ENCODE measurements at places on chromosomes 13 and 19.

GRCh38 chr19:18194554-18195238, 1.7 kb downstream of the MPV17L2 start:
- DNase-seq: no peak

DNA sequence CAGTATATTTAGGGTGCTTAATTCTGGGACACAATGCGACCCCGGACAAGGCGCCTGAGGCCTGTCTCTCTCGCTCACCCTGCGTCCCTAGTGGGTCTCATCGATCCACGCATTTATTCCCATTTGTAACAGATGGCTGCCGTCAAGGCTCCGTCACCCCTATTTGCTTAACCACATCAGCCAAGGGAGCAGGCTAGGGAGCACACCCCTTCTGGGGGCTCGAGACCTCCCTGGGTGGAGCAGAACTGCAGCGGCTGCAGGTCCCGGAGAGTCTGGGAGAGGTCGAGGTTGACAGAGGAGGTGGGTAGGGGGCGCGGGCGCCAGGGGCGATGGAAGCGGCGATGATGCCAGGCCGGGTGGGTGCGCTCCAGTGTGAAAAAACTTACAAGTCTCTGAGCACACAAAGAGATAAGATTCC, 507 bp downstream of the ALG5 start:
- DNase-seq: peak; percentile 53

DNA sequence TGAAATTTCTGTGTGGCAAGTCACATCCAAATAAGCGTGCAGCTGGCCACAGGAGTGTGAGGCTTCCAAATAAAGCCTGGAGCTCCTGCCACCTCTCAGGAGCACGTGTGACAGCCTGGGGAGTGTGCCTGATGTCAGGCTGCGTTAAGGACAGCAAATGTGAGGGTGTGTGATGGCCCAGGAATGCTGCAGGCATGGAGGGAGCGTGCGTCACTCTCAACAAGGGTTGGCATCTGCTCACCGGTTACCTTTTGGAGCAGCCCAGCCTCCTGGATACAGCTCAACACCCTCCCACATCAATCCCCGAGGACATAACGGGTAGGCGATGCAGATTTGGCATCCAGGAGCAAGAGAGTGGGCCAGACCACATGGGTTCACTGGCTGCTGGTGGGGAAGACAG, 19.0 kb downstream of the NUMBL start:
- DNase-seq: no peak

GRCh38 chr19:28508666-28509065, 704.3 kb downstream of the UQCRFS1 start:
- DNase-seq: peak; percentile 83

GRCh38 chr13:103140001-103140671, 73.9 kb upstream of the SLC10A2 start:
- DNase-seq: no peak

DNA sequence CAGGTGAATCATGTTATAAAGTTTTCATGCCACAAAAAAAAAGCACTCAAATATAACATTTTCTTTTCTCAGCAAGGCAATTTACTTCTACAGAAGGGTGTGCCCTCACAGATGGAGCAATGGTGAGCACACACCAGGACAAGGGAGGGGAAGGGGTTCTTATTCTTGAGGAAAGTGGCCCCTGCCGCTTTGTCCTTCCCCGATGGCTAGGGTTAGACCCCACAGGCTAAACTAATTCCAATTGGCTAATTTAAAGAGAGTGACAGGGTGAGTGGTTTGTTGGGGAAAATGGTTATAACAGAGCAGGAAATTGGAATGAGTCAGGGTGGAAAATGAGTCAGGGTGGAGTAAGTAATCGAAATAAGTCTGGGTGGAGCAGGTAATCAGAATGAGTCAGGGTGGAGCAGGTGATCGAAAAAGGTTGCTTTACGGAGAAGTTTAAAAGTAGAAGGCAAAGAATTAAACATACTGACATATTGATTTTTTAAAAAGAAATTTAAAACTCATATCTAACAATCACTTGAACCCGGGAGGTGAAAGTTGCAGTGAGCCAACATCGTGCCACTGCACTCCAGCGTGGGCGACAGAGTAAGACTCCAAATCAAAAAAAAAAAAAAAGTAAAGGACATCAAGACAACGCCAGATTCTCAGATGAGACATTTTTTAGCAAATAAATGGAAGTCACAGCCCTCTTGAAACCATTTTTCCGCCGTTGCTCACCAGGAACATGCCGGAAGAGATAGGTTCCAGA, 813 bp downstream of the ZNF562 start:
- DNase-seq: no peak

DNA sequence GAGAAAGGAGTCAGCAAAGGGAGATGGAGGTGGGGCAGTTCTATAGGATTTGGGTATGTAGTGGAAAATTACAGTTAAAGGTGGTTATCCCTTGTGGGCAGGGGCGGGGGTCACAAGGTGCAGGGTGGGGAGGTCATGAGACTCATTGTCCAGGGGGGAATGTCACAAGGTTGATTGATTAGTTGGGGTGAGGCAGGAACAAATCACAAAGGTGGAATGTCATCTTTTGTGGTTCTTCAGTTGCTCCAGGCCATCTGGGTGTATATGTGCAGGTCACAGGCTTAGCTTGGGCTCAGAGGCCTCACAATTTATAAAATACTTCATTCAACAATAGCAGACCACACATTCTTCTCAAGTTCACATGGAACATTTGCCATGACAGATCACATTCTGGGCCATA, 109.6 kb downstream of the ATP11A start:
- DNase-seq: no peak

GRCh38 chr19:11453468-11454341, 18.3 kb downstream of the PRKCSH start:
- no peak for DNase-seq
